ENCODE measurements at places on chromosomes 11 and 22.
A peak's percentile ranks its signal among the peaks of the same experiment; 100 is the strongest.

DNA sequence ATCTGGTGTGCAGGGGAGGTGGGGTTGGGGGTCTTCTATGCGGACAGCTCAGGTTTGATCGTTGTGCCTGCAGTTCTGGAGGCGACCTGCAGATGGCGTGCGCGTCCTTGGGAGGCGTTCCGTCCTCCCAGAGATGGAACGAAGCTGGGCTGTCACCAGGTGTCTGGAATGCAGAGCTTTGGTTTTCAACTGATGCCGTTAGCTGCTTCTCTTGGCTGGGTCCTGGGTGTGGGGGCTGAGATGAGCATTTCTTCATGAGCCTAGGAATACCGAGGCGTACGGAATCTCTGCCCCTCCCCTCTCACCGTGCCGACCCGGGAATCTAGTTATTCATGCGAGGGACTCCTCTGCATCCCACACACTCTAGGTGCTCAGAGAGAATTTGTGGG is 98.6 kb downstream of the CEP164 start:
- DNase-seq, result peak; percentile 87

GRCh38 chr11:17991783-17992433 is 20.9 kb downstream of the SERGEF start:
- DNase-seq, result no peak

- no peak for DNase-seq
Observed at GRCh38 chr22:49380828-49381114, 446.9 kb downstream of the BRD1 start.

GRCh38 chr22:43110927-43111623 is 525 bp downstream of the BIK start:
- peak; percentile 49 for DNase-seq

- no peak for DNase-seq
Observed at GRCh38 chr22:38989466-38989865, 7.3 kb downstream of the APOBEC3B start.

GRCh38 chr11:79510960-79511359 is 70.1 kb upstream of the TENM4 start:
- peak; percentile 42 for DNase-seq

- DNase-seq, result peak; percentile 6
Observed at GRCh38 chr22:23677701-23677995, 13.2 kb upstream of the RGL4 start.

DNA sequence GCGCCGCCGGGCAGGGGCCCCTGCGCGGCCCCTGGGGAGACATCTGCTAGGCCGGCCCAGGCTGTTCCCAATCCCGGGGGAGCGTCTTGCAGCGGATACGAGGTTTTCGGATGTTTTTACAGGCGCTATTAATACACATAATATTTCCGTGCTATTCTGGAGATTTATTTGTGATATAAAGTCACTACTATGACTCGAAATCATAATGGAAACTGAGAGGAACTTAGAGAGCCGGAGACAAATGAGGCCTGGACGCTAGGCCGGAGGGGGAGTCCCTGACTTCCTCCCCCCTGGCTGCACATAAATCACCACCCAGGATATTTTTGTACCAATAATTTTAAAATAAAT is 91.7 kb upstream of the ANO1 start:
- DNase-seq, result no peak

DNA sequence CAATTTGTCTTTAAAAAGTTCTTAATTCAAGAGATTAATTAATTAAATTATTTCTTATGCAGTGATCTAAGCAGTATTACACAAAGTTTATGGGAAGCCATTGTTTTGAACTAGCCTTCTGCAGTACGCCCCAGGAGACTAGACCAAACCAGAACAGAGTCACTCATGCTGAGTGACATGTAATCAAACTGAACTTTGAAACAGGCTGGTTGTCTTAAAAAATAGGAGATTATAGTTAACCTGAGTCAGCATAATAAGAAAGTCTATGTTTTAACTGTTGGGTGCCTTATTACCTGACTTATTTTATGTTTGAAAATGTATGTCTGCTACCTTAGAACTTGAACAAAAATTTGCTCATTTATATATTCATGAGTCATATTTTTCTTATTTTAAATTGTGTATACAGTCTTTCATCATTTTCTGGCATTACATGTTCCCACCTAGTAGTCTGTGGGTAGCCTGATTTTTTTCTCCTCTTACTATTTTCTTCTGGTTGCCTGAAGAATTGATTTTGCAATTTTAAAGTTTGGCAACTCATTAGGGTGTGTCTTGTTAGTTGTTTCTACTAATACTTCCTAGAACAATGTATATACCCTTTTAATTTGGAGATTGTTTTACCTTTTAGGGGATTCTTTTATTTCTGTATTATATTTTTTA is 161.4 kb downstream of the AASDHPPT start:
- DNase-seq, result no peak

- DNase-seq, result no peak
Observed at GRCh38 chr22:41238570-41239442, 1.9 kb downstream of the CHADL start.

GRCh38 chr11:19868281-19868821 is 155.7 kb downstream of the NAV2 start:
- no peak for DNase-seq

DNA sequence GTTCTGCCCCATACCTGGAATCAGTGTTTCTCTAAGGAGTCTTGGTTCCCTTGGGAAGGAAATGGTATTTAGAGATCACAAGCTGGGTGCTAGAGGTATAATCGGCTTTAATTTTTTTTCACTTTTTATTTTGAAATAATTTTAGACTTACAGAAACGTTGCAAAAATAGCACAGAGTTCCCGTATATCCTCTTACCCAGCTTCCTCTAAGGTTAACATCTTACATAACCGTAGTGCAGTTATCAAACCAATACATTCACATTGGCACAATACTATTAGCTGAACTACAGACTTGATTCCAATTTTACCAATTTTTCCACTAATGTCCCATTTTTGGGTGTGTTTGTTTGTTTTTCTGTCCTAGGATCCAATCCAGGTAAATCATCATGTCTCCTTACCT is 63.8 kb downstream of the RBX1 start:
- DNase-seq, result no peak

DNA sequence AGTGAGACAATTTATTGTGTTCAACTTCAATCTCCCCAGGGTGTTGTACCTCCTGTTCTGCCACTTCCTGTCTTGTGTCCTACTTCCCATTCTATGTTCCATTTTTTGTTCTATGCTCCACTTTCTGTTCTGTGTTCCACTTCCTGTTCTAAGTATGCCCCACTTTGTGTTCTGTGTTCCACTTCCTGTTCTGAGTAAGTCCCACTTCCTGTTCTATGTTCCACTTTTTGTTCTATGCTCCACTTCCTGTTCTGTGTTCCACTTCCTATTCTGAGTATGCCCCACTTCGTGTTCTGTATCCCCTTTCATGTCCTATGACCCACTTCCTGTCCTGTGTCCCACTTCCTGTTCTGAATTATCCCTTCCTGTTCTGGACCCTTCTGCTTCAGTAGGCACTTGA is 732.7 kb downstream of the TBC1D22A start:
- no peak for DNase-seq

DNA sequence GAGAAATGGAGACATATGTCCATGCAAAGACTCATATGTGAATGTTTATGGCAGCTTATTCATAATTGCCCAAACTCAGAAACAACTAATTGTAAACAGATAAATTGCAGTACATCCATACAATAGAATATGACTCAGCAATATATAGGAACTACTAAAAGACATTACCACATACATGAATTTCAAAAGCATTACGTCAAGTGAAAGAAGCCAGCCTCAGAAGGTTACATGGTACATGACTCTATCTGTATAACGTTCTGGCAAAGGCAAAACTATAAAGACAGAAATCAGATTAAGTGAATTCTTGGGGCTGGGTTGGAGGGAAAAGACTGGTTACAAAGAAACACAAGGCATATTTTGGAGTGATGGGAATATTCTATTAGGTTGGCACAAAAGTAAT is 7.2 kb downstream of the KCTD21 start:
- no peak for DNase-seq

DNA sequence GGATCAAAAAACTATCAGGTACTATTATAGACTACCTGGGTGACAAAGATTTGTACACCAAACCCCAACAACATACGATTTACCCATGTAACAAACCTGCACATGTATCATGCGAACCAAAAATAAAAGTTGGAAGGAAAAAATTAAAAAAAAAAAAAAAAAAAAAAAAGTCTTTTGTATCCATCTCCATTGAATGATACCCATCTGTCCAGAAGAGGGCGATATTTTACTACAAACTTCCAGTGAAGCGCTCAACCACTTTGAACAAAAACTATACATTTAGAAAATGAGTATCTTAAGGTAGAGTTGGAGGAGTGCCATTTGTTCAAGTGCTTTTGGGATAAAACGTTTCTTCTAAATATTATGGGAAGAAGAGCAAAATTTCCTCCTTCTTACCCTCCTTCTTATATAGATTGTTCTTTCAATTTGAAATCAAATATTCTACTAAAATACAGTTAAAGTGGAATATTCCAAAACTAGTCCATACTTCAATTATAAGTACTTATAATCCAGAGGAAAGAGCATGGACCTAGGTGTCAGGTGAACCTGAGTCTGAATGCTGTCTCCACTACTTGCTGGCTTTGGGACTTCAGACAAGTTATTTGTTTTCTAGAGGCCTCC is 23.3 kb downstream of the ARL14EP start:
- DNase-seq, result no peak

- DNase-seq, result no peak
Observed at GRCh38 chr22:49825944-49826602, 1.6 kb downstream of the BRD1 start.

DNA sequence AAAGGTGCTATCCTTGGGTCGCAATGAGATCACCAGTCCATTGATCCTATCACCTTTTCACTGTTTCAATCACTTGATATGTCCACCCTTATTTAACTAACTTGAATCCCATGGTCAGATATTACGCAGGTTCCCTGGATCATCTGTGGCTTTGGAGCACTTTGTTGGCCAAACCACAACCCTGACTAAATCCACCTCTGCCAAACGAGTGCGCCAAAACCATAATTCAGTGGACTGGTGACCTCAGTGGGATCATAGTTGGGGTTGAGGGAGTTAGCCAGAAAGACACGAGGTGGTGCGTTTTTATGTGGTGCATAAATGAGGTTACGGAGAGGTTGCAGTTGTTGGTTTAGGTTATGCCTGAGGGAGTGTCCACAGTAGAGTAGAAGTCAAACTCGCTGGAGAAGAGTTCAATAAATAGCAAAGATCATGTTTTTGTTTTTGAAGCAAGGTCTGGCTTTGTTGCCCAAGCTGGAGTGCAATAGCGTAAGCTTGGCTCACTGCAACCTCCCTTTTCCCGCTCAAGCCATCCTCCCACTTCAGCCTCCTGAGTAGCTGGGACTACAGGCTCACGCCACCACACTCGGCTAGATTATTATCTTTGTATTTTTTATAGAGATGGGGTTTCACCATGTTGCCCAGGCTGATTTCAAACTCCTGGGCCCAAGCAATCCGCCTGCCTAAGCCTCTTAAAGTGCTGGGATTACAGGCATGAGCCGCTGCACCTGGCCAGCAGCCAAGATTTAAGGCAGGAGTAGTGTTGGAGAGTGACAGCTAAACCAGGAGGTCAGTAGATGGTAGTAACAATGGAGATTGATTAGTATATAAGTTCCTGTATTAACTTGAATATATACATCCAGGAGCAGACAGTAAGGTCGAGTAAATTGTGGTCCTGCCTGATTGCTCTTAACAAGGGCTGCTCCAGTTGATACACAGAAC is 4.5 kb downstream of the FOXR1 start:
- no peak for DNase-seq

DNA sequence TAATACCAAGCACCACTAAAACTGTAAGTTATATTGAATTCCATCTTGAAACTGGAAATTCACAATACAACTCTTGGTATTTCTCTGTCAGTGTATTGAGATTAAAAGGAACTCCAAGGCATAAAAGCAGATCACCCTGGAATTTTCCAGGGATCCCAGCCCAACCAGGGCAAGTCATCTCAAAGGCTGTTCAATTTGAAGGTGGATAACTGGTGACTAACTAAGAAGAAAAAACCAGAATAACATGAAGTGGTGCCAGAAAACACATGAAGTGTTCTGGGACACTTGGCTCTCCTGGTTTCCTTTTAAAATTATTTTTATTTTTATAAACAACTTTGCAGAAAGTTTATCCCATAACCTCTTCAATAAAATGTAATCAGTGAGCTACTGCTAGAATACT is 7.8 kb upstream of the BMAL1 start:
- DNase-seq, result no peak

GRCh38 chr11:44923806-44924205 is 26.9 kb downstream of the TP53I11 start:
- DNase-seq, result no peak

DNA sequence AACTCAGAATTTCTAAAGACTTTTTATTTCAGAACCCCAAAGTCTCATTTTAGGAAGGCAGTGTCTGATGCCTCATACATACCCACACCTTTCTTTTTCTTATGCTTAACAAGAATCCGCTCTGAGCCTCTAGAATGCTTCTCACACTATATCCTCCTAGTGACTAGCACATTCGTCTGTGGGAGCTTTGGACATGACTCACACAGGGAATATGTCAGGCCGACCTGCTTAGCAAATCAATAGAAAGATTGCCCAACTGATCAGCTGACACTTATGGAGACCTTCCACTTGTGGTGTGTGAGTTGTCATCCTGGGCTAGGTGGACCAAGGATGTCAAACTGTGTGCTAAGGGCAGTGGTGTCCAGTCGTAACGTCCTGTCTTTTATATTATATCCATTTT is 129.9 kb upstream of the TTC12 start:
- no peak for DNase-seq

Measured in ELF-1 (cell line).